Activated T-helper 2 cell treated with anti-CD3 and anti-CD28 coated beads, Interferon-gamma antibody, Interleukin-2, Interleukin-4, amounts not matched to agents 10 μg/mL and 5 μg/mL and 100 μg/mL, durations not matched to agents 14 hours and 24 hours and 36 hours (primary cell): ENCODE measurements at places on chromosomes 16 and 17.
A peak's percentile ranks its signal among the peaks of the same experiment; 100 is the strongest.

- no peak for DNase-seq
Measured at GRCh38 chr16:69311533-69312387, 610 bp downstream of the VPS4A start.

- DNase-seq, result no peak
Measured at GRCh38 chr17:19719355-19720209, 3.2 kb upstream of the SLC47A2 start.

DNA sequence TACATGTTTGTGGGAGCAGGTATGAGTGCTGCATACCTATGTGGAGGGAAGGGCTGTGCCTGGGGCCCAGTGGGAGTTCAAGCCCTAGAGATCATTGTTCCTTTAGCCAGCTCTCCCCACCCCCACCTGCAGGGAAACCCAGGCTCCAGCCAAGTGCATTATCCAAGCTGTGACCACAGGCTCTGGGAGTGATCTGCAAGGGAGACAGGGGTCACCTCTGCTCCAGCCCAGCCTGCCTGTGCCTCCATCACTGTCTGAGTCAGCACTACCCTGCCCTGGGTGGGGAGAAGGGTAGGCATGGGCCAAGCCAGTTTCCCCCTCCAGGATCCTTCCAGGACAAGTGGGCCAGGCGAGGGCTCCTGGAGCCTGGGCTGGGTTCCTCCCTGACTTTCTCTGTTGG is 32.1 kb upstream of the SBK1 start:
- no peak for DNase-seq

GRCh38 chr17:65857718-65858117 is 296.3 kb upstream of the AXIN2 start:
- DNase-seq, result no peak

- no peak for DNase-seq
Measured at GRCh38 chr16:27759967-27760788, 210.2 kb downstream of the KATNIP start.

- no peak for DNase-seq
Measured at GRCh38 chr17:17180741-17181525, 25.2 kb downstream of the PLD6 start.

DNA sequence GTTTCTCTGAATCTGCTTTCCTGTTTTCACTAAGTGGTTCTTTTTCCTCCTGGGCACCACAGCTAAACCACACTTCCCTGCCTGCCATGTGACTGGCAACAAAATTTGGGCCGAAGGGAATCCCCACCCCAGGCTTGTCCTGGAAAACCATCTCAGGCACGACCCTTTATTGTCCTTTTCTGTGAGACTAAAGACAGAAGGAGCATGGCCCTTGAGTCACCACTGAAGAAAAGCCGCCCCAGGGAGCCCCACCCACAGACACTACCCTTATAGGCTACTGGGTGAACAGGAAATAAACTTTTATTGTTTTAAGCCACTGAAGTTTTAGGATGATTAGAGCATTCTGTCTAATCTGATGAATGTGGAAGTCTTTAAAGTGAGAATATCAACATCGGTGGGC is 88.6 kb upstream of the BRD7 start:
- DNase-seq, result no peak

GRCh38 chr17:37713624-37714023 is 31.2 kb downstream of the HNF1B start:
- no peak for DNase-seq

DNA sequence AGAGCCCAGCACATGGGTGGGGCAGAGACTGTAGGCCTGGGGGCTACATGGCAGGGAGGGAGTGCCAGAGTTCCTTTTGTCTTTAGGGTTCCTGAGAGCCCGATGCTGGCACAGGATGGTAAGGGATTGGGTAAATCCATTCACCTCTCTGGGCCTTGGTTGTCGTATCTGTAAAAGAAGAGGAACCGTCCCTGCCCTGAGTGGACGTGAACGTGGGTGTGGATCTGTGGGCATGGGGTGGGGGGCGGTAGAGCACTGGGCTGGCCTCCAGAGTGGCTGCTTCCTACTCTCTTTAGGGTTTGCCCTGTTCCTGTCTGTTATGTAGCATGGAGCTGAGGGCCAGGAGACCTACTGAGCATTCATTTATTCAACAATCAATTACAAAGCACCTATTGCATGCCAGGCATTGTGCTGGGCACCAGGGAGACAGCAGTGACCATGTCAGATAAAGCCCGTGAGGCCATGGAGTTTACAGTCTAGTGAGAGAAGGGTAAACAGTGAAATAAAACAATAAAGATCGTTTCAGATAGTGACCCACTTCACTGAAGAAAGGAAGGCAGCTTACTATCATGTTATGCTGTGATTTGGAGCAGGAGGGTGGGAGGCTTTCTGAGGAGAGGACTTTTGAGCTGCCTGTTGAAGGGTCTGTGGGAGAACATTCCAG is 13.1 kb upstream of the TCAP start:
- no peak for DNase-seq

- DNase-seq, result no peak
Measured at GRCh38 chr17:35541434-35541833, 4.0 kb upstream of the SLFN12L start.

DNA sequence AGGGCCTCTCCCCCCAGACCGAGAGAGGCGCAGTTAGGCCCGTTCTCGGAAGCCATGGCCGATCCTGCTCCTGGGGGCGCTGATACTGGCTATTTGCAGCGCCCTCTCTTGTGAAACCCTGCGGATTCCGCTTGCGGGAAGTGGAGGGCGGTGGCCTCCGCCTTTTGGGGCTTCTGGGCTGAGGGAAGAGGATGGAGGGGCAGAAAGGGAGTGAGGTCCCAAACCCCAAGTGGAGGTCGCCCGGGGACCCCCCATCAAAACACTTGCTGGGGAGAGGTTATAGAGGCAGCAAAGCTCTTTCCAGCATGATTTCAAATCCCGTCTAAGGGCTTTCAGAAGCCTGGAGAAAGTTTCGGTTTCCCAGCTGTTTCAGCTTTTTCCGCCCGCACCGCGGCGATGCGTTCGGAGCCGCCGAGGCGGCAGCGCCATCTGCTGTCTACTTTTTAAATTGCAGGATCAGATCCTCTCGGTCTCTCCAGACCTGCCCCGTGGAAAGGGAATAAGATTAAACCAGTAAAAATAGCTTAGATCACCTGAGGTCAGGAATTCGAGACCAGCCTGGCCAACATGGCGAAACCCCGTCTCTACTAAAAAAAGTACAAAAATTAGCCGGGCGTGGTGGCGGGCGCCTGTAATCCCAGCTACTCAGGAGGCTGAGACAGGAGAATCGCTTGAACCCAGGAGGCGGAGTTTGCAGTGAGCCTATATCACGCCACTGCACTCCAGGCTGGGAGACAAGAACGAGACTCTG is 15.8 kb downstream of the SNX20 start:
- peak; percentile 74 for DNase-seq
